ENCODE measurements at places on chromosomes 12 and 14.
A peak's percentile ranks its signal among the peaks of the same experiment; 100 is the strongest.

DNA sequence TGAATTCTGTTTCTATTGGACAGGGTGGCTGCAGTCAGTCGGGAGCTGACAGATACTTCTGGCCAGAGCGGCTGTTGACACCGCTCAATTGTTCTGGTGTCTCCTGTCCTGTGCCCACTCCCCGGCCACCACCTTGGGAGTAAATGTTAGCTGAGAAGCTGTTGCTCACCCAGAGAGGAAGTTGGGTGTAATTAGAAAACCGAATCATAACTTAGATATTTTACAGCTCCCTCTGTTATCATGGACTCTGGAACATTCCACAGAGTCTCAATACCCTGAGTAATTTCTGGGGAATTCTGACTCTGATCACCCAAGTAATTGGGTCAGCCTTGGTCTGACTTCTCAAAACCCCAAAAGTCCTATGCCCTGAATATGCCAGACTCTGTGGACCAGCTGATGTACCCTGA lies 58.3 kb upstream of the RFLNA start:
- DNase-seq: no peak

DNA sequence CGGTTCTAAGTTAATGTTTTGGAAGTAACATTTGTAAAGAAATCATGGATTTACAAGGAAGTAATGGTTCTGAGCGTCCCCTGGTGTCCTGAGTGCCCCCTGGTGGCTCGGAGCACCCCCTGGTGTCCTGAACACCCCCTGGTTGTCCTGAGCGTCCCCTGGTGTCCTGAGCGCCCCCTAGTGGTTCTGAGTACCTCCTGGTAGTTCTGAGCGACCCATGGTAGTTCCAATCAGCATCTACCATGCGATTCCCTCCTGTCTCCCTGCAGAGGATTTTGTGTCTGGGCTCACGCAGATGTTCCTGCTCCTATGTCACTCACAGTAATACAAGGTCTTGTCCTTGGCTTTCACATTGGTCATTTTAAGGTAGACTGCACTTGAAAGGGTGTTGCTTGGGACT lies 1352.9 kb downstream of the TMEM121 start:
- DNase-seq: no peak

DNA sequence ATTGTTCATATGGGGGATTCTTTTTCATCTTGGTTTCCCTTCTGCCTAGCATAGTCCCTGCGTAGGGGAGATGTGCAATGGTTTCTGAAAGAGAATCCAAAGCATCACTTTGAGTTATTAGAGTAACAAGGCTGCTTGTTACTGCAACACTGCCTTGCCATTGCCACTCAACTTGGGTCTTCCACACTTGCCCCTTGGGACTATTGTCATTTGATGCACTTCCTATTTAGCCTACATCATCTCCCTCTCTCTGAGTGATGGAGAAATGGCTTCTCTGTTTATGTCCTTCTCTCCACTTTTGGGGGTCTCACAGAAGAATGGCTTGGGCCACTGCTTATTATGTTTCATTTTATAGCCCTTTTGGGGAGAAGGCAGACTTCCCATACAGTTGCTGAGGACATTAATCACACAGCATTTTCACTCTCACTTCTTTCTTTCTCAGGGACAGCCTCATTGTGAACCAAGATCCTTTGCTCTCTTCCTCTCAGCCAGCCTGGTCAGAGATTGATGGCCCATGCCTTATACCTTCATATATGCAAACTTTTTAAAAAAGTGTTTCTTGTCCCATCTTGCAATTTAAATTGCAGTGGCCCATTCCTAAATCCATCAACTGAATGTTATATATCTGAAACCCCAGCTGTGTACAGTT lies 50.8 kb upstream of the POC1B start:
- no peak for DNase-seq

GRCh38 chr14:104307246-104307626 lies 168.8 kb downstream of the KIF26A start:
- DNase-seq: no peak

- no peak for DNase-seq
These were observed 304.7 kb upstream of the SYT1 start for GRCh38 chr12:78559886-78560285.

GRCh38 chr14:92352158-92352985 lies 29.4 kb downstream of the SLC24A4 start:
- no peak for DNase-seq

- no peak for DNase-seq
These were observed 20.1 kb downstream of the GCH1 start for GRCh38 chr14:54882521-54882920.

DNA sequence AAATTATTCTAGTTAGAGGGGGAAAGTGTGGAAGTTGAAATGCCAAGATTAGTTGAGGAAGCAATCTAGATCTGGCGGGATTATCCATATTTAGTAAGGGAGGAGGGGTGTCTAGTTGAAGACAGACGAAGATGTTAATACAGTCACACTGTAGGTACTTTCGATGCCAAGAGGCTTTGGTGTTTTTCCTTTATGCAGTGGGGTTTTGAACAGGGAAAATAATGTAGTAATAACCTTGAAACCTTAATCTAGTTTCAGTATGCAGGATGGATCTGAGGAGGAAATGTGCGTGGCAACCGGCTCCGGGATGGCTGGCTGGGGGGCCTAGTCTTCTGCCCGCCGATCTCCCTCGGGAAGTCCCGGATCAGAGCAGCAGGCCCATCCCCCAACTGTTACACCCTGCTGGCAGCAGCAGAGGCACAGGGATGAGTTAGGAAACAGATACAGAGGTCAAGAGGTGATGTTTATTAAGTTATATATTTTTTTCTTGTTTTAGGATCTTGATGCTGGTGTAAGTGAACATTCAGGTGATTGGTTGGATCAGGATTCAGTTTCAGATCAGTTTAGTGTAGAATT lies 27.4 kb downstream of the MDM2 start:
- DNase-seq: no peak

DNA sequence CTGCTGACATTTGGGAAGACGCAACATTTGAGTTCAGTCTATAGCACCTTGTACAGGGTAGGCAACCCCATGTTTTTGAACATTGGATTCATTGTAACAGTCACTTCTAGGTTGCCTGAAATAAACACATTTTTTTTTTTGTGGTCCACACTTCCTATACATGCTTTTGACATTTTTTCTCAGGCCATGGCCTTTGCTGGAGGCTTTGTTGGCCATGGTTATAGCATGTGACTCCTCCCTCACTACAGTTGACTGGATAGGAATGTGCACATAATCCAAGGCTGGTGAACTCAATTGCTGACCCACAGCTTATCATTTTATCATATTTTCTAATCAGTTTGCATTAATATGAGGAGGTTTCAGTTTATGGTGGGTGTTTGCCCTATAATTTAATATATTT lies 60.6 kb downstream of the TMEM117 start:
- DNase-seq: no peak

GRCh38 chr14:33848706-33849454 lies 102.0 kb downstream of the EGLN3 start:
- DNase-seq: peak; percentile 42

DNA sequence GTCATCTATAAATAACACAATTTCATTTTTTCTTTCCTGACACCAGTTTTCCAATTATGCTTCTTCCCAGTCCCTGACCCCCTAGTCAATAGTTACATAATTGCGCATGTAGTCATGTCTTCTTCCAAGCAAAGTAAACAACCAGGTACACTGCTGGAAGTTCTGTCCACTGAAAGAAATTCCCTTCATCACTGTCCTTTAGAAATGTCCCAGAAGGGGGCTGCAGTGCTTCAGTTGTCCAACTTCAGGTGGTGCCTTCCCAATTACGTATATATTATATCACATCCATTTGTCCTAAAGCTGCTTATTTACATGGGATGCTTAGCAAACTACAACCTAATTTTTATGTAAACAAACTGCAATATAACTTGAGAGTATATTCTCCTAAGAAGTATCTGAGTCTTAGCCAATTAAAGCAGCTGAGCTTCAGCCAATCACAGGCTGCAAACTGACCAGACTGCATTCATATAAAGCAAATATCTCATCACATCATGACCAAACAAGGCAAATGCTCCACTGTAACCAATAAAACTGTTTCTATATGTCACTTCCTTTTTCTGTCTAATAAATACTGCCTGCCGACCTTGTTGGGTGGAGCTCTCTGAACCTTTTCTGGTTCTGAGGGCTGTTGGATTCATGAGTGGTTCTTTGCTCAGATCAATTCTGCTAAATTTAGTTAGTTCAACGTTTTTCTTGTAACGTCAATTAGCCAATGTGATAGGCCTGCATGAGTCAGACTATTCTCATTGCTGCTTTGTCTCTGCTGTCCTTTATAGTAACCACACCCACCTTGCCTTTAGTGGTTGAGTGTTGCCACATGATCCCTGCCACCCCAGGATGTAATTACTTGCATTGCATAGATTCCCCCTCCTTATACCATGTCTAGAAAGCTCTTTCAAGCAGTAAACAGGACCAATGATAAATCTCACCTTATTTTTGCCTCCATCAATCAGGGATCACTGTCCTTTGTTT lies 239.3 kb downstream of the ALG10B start:
- no peak for DNase-seq

- no peak for DNase-seq
These were observed 195.5 kb upstream of the BTG1 start for GRCh38 chr12:92341065-92341668.

GRCh38 chr14:95388699-95389098 lies 69.0 kb upstream of the CLMN start:
- no peak for DNase-seq

DNA sequence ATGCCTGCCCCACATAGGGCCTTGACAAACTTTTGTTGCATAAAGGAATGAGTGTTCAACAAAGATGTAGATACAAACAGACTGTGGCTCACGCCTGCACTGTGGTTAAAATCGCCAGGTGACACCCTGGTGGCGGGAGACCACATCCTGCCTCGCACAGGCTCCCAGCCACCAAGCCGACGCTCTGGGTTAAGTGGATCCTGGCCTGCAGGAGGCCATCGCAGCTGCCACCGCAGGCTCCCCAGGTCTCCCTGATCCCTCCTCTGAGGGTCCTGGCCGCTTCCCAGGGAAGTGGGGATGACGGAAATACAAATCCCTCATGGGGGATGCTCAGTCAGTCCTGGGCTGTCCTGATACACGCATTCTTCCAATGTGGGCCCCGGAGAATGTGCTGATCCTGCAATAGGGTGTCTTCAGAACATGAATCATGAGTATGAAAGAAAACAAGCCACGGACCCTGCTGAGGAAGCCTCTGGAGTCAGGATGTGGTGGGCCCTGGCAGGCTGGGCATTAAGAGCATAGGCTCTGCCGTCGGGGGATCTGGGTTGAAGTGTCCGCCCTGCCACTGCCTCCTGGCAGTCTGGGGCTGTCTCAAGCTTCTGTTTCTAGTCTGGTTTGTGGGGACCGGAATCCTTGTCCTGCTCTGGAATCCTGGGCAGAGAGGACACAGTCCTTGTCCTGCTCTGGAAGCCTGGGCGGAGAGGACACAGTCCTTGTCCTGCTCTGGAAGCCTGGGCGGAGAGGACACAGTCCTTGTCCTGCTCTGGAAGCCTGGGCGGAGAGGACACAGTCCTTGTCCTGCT lies 53.5 kb upstream of the BEGAIN start:
- no peak for DNase-seq

GRCh38 chr14:100849115-100849781 lies 23.3 kb downstream of the MEG3 start:
- no peak for DNase-seq

DNA sequence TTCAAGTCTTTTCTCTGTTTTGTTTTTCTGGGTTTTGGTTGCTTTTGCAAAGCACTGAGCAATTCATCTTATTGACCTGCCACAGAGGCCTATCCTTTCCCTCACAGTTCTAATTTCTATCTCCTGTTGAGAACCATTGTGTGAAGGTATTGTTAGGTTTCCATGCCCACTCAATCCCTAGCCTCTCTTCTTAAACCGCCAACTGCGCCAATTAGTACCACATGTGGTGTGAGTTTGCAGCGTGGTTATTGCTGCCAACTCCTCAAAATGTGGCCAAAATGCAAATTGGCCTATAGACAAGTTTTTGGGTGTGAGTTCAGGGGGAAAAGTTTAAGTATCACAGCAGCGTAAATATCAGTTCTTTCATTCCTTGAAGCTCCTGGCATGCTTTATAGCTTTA lies 232.6 kb downstream of the FLRT2 start:
- DNase-seq: no peak

Measured in NCI-H446 treated with DMSO at 0.1 percent for 48 hours (cell line).